ENCODE measurements at places on chromosomes 4 and X.

GRCh38 chr4:15744016-15744545 is 34.0 kb upstream of the CD38 start:
- no peak for DNase-seq

DNA sequence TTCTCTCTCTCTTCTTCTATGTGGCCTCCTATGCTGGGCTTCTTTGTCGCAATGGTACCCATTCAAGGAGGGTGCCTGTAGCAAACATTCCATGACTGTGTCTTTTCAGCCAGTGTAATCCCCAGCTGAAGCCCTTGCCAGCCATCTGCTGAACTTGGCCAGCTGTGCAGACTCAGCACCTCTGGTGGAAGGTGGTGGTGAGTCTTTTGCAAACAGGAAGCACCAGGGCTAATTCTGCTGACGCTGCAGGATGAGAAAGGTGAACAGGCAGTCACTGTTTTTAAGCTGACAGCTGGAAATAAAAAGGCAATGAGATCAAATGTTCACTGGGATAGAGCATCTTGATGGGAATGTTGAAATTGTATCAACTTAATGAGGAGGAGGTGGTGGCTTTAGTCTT is 298.7 kb upstream of the CLNK start:
- DNase-seq = no peak

- DNase-seq = no peak
Measured at GRCh38 chr4:20995015-20995414, 294.8 kb downstream of the PACRGL start.

DNA sequence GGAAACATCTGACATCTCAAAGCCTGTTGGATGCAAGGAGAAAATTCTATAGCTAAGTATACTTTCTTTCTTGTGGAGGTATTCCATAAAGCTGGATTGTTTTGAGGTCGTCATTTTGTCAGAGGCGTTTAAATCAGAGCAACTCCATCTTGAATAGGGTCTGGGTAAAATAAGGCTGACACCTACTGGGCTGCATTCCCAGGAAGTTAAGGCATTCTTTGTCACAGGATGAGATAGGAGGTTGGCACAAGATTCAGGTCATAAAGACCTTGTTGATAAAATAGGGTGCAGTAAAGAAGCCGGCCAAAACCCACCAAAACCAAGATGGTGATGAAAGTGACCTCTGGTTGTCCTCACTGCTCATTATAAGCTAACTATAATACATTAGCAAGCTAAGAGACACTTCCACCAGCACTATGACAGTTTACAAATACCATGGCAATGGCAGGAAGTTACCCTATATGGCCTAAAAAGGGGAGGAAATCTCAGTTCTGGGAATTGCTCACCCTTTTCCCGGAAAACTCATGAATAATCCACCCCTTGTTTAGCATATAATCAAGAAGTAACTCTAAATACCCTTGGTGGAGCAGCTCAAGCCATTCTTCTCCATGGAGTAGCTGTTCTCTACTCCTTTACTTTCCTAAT is 11.9 kb downstream of the HSD17B13 start:
- no peak for DNase-seq

- no peak for DNase-seq
Measured at GRCh38 chrX:153578889-153579288, 20.1 kb downstream of the CCNQ start.

GRCh38 chrX:103513067-103513466 is 6.2 kb downstream of the RAB40A start:
- DNase-seq = no peak

GRCh38 chr4:5823542-5824211 is 69.2 kb downstream of the CRMP1 start:
- no peak for DNase-seq

DNA sequence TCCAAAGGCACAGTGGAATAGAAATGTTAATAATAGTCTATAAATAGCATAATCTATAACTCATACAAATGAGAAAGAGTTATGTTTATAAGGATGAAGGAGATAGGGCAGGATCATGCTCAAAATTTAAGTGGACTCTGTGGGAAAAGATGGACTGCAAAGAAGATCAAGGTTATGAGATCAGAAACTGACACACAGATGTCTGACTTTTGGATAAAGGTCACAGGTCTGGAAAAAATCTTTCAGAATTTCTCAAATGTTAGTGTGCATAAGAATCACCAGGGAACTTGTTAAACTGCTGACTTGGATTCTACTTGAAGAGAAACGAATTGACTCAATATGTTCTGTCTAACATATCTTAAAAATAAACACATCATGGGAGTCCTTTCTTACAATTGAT is 104.1 kb downstream of the FSTL5 start:
- DNase-seq = no peak

- no peak for DNase-seq
Measured at GRCh38 chrX:77793946-77794345, 7.9 kb upstream of the ATRX start.

- no peak for DNase-seq
Measured at GRCh38 chr4:896216-896615, 35.9 kb downstream of the GAK start.

- no peak for DNase-seq
Measured at GRCh38 chrX:140723121-140723715, 13.7 kb downstream of the LINC00632 start.

- DNase-seq = no peak
Measured at GRCh38 chrX:136250191-136251040, 784 bp downstream of the MAP7D3 start.

- DNase-seq = no peak
Measured at GRCh38 chr4:89741768-89742167, 95.2 kb downstream of the SNCA start.

GRCh38 chr4:147222906-147223305 is 258.0 kb upstream of the EDNRA start:
- DNase-seq = no peak

GRCh38 chr4:88320224-88320779 is 35.9 kb upstream of the PPM1K start:
- no peak for DNase-seq

DNA sequence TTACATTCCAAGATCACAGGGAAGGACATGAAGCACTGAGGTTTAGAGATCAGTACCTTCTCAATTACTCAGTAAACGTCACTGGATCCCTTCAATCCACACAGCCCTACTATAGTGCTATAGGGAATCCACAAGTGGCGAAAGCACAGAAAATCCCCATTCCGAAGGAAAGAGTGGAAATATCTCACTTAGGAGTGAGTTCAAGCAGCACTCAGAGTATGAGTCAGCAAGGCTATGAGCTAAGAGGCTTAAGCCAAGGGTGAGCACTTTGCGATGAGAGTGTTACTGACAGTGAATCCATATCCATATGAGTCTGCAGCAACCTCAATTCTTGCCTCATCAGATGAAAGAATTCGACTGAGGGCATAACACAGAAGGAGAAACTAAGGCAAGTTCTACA is 165.1 kb downstream of the VSIG4 start:
- no peak for DNase-seq

GRCh38 chr4:6020613-6021012 is 2.4 kb upstream of the C4orf50 start:
- no peak for DNase-seq

DNA sequence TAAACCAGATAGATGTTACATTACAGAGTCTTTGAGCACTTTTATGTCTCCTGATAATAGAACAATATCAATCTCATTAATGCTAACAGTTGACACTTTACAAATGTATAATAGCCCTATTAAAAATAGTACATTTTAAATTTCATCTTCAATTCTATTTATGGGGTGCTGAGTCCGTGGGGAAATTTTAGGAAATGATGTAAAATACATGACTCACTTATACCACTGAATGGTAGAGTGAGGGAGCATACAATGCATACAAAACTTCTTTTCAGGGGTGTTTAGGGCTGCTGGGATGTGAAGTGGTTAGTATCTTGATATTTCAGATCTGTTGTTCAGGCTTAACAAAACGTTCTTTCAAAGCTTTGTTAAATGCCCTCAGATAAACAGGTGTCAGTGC is 696.2 kb downstream of the TRAM1L1 start:
- no peak for DNase-seq

- DNase-seq = no peak
Measured at GRCh38 chr4:94338681-94339351, 3.8 kb downstream of the HPGDS start.

DNA sequence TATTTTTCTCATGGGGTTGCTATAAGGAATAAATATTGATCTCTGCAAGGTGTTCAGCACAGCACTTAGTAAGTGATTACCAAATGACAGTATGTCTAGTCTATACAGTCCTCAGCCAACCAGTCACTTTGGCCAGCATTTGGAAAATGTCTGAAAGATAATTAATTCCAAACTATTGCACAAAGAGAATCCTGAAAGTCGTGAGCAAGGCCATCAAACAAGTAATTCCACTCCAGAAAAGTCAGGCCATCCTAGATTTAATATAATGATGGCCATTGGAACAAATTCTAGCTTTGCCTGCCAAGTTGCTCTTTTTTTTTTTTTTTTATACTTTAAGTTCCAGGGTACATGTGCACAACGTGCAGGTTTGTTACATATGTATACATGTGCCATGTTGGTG is 96.6 kb downstream of the SHROOM3 start:
- no peak for DNase-seq
